ENCODE measurements at places on chromosomes 12 and 14.

- no peak for DNase-seq
These were observed 181.8 kb upstream of the MYL2 start for GRCh38 chr12:111102102-111102739.

DNA sequence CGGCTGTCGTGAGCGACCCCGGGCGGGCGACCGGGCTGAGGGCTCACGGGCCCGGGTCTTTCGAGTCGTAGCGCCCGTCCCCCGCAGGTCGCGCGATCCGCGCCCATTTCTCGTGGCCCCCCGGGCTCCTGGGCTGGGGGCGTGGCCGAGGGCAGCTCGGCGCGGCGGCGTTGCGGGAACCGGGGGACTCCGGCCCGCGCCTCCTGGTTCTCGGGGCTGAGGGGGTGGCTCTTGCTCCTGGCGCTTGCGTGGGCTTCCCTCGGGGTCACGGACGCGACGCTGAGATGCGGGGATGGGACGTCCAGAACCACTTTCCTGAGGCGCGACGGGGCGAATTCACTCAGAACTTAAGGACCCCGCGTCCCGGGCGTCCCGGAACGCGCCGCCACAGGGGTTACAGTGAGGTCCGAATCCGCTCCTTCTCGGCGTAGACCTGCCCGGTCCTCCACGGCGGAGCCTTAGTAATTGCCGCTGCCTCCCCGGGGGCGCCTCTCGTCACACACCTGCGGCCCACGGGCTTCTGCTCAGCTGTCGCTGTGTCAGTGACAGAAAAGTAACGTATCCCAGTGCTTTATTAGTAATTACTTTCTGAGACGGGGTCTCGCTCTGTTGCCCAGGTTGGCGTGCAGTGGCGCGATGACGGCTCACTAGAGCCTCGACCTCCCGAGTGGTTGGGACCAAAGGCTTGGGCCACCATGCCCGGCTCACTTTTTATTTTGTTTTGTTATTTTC, 606 bp downstream of the EP400 start:
- DNase-seq: peak; percentile 24

DNA sequence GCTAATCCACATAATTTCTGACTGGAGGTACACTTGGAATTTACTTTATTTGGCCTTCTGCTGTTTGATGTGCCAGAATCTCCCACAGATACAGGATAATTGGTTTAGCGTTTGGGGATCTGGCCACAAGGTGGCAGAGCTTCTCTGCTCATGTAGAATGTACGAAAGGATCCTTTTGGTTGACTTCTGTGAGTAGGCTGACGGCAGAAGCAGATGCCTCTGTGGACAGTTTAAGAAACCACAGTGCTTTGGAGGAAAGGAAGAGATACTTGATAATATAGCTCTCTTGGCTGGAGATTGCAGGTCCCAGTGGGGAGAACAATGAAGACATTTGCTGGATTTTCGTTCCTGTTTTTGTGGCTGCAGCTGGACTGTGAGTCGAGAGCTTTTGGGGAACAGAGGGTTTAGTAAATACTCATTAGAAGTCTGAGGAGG, 75.3 kb upstream of the OR4E1 start:
- DNase-seq: peak; percentile 40

DNA sequence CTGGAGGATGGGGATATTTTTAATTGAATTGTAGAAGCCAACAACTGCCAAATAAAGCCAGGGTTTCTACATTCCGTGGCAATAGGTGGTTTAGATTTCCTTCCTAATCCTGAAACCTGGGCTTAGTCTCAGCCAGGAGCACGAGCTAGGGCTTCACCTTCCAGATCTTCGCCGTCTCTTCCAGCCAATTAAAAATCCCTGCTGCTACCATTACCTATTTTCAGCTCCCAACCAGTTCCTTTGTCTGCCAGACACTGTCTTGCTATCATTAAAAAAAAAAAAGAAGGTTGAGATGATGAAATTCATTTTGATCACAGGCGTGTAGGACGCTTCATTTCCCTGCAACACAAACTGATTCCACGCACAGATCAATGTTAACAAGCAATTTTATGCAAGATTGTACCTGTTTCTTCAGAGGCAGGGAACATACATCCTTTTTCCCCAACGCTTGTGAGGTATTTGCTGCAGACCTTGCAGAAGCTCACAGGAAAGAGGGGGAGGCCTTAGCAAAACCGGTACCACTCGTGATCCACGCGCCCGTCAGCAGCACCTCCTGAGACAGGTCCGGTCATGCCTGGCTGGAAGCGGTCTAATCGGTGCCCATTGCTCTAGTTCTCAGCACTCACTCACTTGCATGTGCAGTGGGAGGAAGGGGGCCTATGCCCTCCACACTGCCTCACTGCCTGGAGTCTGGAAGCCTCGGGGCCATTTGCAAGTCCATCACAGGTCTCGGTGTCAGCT, 65.1 kb downstream of the SLC6A12 start:
- DNase-seq: no peak

GRCh38 chr12:25904442-25904841, 54.0 kb upstream of the RASSF8 start:
- DNase-seq: no peak

GRCh38 chr14:104576232-104576969, 3.2 kb upstream of the C14orf180 start:
- no peak for DNase-seq

GRCh38 chr12:29617407-29617803, 119.9 kb upstream of the OVCH1 start:
- DNase-seq: no peak

- peak; percentile 59 for DNase-seq
These were observed 113.7 kb downstream of the NCOR2 start for GRCh38 chr12:124453419-124454351.

GRCh38 chr12:27924350-27925135, 48.0 kb downstream of the PTHLH start:
- no peak for DNase-seq

- no peak for DNase-seq
These were observed 4.1 kb upstream of the NGB start for GRCh38 chr14:77275041-77275580.

DNA sequence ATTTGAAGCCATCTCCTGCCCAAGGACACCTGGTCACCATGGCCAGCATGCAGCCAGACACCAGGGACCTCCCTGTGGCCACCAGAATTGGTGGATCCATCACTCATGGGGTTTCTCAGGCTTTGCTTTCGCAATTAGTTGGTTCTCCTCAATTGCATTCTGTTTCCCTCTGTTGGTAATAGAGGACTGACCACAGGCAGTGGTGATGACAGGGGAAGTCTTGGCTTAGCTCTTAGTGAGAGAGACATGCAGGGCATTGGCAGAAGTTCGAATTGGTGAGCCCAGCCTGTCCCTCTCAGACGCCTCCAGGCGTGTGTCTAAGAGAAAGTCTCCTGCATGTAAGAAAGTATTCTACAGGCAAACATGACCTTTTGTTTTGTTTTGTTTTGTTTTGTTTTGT, 21.3 kb downstream of the HCAR2 start:
- no peak for DNase-seq

- no peak for DNase-seq
These were observed 355.8 kb downstream of the FSCB start for GRCh38 chr14:44151130-44151820.

DNA sequence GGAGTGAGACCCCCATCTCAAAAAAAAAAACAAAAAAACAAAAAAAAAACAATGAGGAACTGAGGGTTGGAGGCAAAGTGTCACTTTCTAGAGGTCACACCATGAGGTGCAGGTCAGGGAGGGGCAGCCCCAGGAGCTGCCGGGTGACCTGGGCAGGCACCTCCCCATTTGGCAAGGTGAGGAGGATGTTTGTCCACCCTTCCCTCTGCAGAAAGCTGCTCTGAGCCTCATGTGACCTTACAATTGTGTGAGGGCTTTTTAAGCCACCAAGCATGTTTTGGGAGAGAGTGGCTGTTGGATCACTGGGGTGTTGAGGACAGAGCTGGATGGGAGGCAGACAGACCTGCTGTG, 49.6 kb downstream of the FOXN4 start:
- DNase-seq: no peak

DNA sequence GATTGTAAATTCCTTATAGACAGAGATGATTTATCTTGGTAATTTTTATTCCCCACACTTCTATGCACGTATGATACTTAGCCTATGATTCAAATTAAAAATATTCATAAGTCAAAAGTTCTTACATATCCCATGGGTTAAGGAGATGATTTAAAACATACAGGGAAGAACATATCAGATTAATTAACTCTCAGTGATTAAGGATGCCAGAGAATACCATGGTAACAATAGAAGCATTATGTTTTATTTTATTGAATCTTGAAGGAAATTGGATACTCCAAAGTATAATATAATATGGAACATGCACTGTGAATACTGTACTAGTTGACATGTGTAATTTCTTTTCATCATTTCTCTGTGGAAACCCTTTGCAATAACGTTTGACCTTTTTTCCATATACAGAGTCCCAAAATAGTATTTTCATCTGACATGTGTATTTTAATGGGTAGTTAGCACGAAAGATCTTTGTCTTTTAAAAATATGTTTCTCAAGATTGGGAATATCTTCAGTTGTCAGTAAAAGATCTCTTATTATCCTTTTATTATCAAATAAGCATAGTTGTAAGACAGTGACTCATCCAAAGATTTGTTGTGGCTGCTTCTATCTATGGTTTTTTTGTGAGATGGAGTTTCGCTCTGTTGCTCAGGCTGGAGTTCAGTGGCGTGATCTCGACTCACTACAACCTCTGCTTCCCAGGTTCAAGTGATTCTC, 166.7 kb downstream of the RAD51B start:
- no peak for DNase-seq

DNA sequence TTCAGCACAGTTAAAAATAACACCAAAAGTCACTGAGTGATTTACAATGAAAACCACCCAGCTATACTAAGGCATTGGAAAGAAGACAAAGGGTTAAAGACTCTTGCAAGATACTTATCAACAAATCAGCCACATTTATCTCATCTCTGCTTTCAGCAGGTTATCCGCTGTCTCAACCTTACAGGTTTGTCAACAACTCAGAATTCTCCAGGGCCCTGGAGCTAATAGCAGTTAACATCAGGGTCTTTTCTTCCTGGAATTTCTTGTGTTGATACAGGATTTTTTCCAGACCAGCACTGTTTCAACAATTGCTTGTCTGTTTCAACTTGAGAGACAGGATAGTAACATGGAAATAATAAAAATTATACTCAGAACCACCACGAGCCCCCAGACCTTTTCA, 3.5 kb downstream of the PKP2 start:
- no peak for DNase-seq

- DNase-seq: no peak
These were observed 22.6 kb downstream of the CLSTN3 start for GRCh38 chr12:7152818-7153217.

GRCh38 chr14:20617138-20618003, 24.1 kb downstream of the OR6S1 start:
- no peak for DNase-seq

GRCh38 chr14:89849931-89850330, 104.6 kb downstream of the EFCAB11 start:
- DNase-seq: no peak

GRCh38 chr14:93772263-93772662, 16.0 kb downstream of the PRIMA1 start:
- no peak for DNase-seq

DNA sequence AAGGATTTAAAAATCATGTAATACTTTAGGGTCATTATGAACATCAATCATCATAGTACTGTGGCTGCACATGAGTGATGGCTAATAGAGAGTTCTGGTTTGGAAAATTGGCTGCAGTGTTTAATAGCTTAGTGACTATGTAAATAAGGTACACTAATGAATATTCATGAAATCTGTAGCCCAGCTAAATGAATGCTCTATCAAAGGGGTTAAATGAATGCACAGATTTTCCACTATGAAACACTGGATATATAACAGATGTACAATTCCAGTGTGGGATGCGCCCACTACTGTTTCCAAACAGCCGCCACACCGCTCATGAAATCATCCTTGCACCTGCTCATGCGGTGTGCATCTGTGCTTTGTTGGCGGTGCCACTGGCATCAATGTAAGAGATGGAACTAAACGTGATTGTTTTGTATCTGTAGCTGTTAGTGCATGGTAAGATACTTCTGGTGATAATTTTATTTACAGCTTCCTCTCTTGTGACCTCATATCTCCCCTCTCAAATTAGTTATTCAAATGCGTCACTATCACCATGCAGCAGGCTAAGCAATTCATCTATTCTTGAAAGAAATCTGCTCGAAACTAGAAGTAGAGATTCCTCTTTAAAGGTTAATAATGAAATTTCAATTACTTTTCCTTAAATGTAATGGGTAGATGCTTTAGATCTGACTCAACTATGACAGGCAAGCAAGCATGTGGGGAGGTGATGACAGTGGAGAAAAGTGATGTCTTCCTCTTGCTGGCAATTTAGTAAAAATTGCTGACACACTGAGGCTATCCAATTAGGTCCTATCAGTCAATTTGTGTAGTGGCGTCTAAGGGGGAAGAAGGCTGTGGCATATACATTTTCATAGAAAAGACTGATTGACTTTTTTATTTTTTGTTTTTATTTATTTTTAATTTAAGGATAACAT, 433.6 kb downstream of the AEBP2 start:
- DNase-seq: no peak

GRCh38 chr12:117686911-117687377, 281.8 kb downstream of the KSR2 start:
- DNase-seq: no peak

DNA sequence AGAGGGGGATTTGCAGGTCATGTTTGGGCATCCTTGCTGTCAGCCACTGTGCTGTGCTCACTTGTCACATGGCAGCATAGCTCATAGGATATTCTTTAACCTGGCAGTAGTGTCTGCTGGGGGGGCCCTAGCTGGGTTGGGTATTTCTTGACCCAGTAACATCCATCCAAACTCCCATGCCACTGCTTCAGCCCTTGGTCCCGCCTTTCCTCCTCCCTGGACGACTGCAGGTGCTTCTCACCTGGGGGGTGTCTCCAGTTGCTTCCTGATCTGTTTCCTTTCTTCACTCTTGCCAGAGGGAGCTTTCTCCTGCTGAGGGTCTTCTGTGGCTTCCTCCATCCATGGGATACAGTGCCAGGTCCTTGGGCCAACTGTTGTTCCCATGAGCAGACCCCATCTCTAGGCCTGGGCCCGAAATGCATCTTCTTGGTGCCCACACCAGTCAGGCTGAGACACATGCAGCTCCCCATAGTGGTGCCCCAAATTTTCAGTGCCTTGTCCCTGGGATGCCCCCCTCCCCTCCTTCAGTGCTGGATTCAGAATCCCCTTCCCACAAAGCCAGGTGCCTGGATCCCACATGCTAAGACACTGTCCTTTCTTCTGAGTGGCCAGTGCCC, 20.5 kb downstream of the C14orf132 start:
- no peak for DNase-seq

DNA sequence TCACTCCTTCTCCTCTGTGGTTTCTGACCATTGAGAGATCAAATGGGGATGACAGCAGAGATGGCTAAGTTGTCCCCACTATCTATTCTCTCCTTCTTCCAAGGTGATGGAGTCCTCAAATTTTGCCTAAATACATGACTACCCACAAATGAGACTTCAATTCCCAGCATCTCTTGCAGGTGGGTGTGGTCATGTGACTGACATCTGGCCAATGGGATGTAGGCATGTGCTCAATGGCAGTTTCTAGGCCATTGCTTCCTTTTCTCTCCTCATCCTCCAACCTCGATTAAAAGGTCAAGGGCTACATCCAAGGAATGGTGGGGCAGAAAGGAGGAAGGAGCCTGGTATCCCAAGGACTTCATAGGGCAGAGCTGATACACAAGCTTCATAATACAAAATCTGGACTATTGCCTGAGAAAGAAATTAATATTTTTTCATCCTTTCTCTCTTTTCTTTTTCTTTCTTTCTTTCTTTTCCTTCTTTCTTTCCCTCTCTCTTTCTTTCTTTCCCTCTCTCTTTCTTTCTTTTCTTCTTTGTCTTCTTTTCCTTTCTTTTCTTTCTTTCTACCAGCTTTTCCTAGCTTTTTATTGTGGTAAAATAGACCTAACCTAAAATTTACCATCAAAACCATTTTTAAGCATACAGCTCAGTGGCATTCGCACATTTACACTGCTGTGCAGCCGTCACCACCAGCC, 100.9 kb upstream of the PRB2 start:
- no peak for DNase-seq

Data from naive thymus-derived CD8-positive, alpha-beta T cell (primary cell).